Hippocampal formation (tissue), 2 donors: ENCODE measurements at places on chromosomes 2 and 18.

- no peak for DNase-seq
Observed at GRCh38 chr2:194103941-194104659, 1552.9 kb upstream of the SLC39A10 start.

DNA sequence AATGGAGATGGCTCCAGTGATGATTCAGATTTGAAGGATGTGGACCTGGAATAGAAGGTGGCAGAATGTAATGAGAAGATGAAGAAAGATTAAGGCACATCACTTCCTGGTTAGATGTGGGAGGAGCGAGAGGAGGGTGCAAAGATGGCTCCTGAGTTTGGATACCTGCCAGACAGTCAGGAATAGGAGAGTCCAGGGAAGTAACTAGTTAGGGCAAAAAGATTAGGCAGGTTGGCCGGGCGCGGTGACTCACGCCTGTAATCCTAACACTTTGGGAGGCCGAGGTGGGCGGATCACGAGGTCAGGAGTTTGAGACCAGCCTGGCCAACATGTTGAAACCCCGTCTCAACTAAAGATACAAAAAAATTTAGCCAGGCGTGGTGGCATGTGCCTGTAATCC, 5.6 kb downstream of the C2orf74 start:
- no peak for DNase-seq

DNA sequence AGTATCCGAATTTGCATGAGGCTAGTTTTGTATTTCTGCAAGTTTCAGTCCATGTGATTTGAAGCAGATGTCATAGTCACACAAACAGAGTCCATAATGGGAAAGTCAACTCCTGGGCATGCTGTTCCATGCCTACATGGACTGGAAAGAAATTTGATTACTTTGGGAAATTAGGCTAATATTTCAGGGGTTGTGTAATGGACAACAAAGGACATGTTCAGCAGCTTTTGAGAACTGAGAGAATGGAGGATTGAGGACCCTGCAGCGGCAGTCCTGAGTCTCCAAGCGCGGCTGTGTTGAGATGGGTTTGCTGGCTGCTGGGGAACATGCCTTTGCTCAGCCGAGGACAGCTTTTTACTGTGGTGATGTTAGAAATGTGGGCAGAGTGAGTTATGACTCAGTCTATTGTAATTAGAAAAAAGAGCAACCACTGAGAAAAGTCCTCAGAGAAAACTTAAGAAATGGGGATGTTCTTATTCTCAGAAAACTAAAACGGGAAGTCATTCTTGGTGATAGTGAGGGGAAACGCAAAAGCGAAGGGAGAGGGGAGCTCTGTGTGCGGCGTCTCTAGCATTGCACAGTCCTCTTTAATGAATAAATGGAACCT, 149.2 kb downstream of the FAM210A start:
- no peak for DNase-seq

- DNase-seq, result no peak
Observed at GRCh38 chr2:20677301-20678085, 10.5 kb downstream of the GDF7 start.

DNA sequence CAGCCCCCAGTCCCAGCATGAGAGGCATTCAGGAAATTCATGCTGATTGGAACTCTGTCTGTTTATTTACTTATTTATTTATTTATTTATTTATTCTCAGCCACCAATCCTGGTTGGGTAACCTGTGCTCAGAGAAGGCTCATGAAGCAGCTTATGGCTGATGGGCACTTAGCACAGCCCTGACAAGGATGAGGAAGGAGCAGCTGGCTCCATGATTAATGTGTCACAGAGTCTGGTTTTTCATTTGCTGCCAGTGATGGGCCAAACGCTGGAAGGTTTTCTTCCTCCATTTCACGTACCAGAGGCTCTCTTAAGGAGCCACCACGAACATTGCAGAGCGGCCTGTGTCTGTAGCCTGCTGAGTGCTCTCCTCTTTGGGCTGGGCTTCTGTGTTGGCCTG, 28.3 kb upstream of the KCNS3 start:
- no peak for DNase-seq

GRCh38 chr18:9831036-9831722, 54.6 kb upstream of the TXNDC2 start:
- DNase-seq, result no peak

DNA sequence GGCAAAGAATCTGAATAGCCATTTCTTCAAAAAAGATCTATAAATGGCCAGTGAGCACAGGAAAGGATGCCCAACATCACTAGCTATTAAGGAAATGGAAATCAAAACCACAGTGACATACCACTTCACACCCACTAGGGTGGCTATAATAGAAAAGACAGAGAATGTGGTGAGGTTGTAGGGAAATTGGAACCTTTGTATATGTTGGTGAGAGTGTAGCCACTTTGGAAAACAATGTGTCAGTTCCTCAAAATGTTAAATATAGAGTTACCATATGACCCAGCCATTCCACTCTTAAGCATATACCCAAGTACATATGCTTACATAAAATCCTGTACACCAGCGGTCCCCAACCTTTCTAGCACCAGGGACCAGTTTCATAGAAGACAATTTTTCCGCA, 152.8 kb downstream of the SMAD2 start:
- no peak for DNase-seq

- no peak for DNase-seq
Observed at GRCh38 chr2:23621616-23622015, 236.6 kb downstream of the KLHL29 start.

GRCh38 chr18:55856229-55856628, 268.2 kb upstream of the TCF4 start:
- DNase-seq, result no peak

GRCh38 chr2:37489536-37489935, 145.1 kb downstream of the QPCT start:
- no peak for DNase-seq

- DNase-seq, result no peak
Observed at GRCh38 chr18:47163241-47163640, 12.9 kb downstream of the IER3IP1 start.
